ENCODE measurements at places on chromosomes 11 and 22.

GRCh38 chr22:27252282-27253049 lies 549.1 kb downstream of the MN1 start:
- DNase-seq, result no peak

DNA sequence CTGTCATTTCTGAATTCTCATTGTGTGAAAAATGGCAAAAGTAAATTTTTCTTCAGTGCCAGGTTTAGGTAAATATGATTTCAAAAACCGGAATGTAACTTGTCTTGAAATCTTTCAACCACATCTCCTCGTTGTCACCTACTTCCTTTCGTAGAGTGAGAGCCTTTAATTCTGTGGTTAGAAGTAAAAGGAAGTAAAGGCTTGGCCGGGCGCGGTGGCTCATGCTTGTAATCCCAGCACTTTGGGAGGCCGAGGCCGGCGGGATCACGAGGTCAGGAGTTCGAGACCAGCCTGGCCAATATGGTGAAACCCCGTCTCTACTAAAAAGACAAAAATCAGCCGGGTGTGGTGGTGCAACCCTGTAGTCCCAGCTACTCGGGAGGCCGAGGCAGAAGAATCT lies 29.8 kb downstream of the SGSM3 start:
- no peak for DNase-seq

GRCh38 chr11:61480994-61481335 lies 27.6 kb upstream of the LRRC10B start:
- DNase-seq, result no peak

- DNase-seq, result no peak
These were observed at the start of gene AGBL2 for GRCh38 chr11:47715082-47715669. AGBL2 (minus strand) TSS chr11:47715369; CDS start chr11:47714650, 719 bp downstream.

DNA sequence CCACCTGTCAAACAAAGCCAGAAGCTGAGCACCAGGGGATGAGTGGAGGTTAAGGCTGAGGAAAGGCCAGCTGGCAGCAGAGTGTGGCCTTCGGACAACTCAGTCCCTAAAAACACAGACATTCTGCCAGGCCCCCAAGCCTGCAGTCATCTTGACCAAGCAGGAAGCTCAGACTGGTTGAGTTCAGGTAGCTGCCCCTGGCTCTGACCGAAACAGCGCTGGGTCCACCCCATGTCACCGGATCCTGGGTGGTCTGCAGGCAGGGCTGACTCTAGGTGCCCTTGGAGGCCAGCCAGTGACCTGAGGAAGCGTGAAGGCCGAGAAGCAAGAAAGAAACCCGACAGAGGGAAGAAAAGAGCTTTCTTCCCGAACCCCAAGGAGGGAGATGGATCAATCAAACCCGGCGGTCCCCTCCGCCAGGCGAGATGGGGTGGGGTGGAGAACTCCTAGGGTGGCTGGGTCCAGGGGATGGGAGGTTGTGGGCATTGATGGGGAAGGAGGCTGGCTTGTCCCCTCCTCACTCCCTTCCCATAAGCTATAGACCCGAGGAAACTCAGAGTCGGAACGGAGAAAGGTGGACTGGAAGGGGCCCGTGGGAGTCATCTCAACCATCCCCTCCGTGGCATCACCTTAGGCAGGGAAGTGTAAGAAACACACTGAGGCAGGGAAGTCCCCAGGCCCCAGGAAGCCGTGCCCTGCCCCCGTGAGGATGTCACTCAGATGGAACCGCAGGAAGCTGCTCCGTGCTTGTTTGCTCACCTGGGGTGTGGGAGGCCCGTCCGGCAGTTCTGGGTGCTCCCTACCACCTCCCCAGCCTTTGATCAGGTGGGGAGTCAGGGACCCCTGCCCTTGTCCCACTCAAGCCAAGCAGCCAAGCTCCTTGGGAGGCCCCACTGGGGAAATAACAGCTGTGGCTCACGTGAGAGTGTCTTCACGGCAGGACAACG lies 11.7 kb downstream of the CXCR5 start:
- DNase-seq, result no peak

- DNase-seq, result no peak
These were observed 267.6 kb upstream of the ARHGAP42 start for GRCh38 chr11:100419518-100419917.

GRCh38 chr22:42419243-42419881 lies 12.8 kb downstream of the NFAM1 start:
- DNase-seq, result no peak

GRCh38 chr11:75633409-75634066 lies 35.3 kb downstream of the MAP6 start:
- DNase-seq, result no peak

DNA sequence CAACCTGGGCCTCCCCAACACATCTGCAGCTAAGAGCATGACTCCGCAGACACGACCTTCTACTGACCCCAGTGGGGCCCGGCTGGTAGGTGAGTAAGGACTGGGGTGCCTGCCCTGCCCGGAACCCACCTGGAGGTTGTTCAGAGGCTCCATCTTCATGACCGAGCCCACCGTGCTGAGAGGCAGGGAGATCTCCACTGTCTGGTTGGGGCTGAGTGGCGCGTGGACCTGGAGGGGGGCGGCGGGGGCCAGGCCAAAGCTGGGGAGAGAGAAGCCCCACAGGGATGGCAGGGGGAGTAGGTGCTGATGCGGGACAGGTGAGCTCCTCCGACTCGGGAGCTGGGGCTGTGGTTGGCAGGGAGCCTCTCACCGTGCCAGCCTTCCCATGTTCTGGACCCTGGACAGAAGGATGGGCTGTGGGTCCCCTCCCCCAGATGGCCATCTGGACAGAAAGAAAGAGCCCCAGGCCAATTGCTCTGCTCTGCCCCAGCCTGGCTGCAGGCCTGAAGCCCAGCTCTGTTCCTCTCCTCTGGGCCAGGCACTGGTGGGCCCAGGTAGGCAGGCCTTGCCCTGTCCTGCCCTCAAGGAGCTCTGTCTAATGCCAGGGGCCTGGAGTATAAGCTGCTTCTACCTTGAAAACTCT lies 16.3 kb upstream of the RASL10A start:
- DNase-seq, result no peak

- DNase-seq, result peak; percentile 90
These were observed 57.9 kb upstream of the PARVA start for GRCh38 chr11:12319461-12319951.

DNA sequence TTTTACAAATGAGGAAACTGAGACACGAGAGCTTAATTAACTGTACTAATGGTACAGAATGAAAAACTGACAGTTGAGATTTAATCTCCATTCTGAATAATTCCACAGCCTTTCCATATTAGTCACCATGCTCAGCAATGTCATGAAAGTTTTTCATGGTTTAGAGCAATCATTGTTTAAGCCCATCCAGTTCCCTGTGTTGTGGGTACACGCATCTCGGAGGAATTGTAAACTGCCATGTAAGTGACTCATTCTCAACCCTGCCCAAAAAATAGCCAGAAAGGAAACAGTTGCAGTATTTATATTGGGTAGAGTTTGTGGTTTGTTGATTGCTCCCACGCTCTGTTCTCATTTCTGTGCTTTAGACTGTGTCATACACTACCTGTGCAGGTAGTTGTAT lies 1790.8 kb downstream of the LRRC4C start:
- no peak for DNase-seq
